H9 (cell line): ENCODE measurements at places on chromosomes 12 and 14. TPM values are rescaled to one million over a fixed set of nuclear protein-coding genes. Genes with fewer than 3 reads are reported as not detected.

DNA sequence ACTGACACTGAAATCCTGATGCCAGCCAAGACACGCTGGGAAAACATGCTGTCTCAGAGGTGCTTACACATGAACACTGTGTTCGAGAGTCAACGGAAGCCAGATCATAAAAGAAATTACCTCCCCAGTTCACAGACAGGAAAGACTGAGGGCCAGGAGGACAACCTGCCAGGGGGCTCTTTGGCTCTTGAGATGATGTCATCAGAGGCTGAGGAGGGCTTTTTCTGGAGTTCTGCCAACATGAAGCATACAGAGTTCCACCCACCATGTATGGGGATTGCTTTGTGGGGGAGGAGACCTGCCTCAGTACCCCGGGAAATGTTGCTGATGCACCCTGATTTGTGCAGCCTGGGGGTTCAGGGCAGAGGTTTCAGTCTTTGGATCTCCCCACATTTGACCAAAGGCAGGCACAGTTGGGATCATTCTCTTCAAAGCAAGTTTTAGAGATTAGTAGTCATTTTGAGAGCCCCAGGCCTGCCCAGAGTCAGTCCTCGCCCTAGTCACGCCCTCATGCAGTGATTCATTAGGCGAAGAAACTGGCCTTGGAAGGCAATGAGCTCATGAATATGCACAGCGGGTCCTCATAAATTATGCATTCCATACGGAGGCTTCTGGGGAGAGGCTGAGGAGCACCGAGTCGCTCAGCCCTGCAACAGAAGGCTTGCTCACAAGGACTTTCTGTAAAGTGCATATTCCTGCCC, 34.9 kb upstream of the EML1 start:
- H3K4me3 ChIP-seq = no peak overlapping the region; the same call in 2 of the 3 replicates
- H3K36me3 ChIP-seq = peaks cover 4% of the 10 kb centered on the region; the same call in 1 of the 2 replicates
- peak; percentile 79 for DNase-seq
- no peak overlapping the region for H3K27ac ChIP-seq

- H3K27me3 ChIP-seq = no peaks in the 10 kb centered on the region
- DNase-seq = no peak
- H3K36me3 ChIP-seq = peaks cover 12% of the 10 kb centered on the region
- H3K27ac ChIP-seq = no peak overlapping the region
- no peak overlapping the region for H3K4me3 ChIP-seq
Observed at GRCh38 chr12:26666286-26666685, 166.7 kb downstream of the ITPR2 start.

DNA sequence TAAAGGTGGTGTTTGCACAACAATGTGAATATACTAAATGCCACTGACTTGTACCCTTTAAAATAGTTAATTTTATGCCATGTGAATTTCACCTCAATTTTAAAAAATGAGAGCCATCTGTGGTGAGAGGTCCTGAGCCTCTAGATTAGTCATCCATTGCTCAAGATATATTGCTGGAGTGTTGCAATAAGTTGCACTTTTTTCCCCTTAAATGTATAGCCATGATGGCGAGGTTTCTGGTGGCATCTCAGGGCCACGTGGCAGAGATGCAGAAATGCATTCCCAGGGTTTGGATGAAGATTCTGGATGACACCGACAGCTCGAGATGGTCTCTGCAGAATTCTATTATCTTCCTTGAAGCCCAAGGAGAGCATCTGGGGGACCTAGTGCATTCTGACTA, 153.7 kb downstream of the AACS start:
- H3K4me1 ChIP-seq = peaks cover 6% of the 10 kb centered on the region
- no peak overlapping the region for H3K4me3 ChIP-seq
- H3K27me3 ChIP-seq = no peaks in the 10 kb centered on the region
- no peaks in the 10 kb centered on the region for H3K36me3 ChIP-seq
- H3K27ac ChIP-seq = no peak overlapping the region

GRCh38 chr12:121653999-121654398, 15.5 kb downstream of the MORN3 start:
- H3K27me3 ChIP-seq = no peaks in the 10 kb centered on the region
- H3K36me3 ChIP-seq = no peaks in the 10 kb centered on the region
- DNase-seq = no peak
- H3K4me1 ChIP-seq = no peaks in the 10 kb centered on the region; the same call in 1 of the 2 replicates

- no peak overlapping the region for H3K27ac ChIP-seq
- H3K27me3 ChIP-seq = no peaks in the 10 kb centered on the region
- no peaks in the 10 kb centered on the region for H3K36me3 ChIP-seq
- DNase-seq = peak; percentile 48
Observed at GRCh38 chr14:77409131-77409533, 14.2 kb downstream of the NOXRED1 start.

DNA sequence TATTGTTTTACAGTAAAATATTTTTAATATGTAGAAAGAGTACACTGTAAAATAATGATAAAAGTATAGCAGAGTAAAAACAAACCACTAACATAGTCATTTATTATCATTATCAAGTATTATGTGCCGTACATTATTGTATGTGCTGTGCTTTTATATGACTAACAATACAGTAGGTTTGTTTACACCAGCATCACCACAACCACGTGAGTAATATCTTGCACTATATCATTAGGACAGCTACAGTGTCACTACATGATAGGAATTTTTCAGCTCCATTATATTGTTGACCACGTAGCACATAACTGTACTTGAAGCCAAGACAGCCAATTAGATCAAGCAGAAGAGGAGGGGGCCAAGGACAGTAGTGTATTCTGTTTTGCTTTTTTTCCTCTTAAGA, 415.4 kb downstream of the RAD51B start:
- H3K4me1 ChIP-seq = peaks cover 9% of the 10 kb centered on the region
- no peak overlapping the region for H3K27ac ChIP-seq
- no peak overlapping the region for H3K4me3 ChIP-seq
- no peaks in the 10 kb centered on the region for H3K27me3 ChIP-seq

DNA sequence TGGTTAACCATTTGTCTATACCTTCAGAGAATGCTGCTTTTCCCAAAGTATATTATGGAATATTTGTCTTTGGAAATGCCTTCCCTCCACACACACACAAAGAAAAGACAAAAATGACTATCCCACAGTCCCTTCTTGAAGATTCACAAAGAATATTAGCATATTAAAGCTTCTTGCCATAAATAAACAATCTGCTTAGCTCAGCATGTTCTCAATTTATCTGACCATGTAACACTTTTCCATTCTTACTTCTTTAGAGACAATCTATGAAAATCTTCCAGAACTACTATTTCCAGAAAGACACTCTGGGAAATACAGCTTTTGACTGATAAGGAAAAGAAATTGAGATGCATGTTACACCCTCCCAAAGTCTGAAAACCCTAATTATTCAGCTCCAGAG, 58.9 kb upstream of the OVCH1 start:
- no peak overlapping the region for H3K4me3 ChIP-seq
- no peak for DNase-seq
- no peaks in the 10 kb centered on the region for H3K4me1 ChIP-seq
- no peaks in the 10 kb centered on the region for H3K27me3 ChIP-seq
- H3K27ac ChIP-seq = no peak overlapping the region

DNA sequence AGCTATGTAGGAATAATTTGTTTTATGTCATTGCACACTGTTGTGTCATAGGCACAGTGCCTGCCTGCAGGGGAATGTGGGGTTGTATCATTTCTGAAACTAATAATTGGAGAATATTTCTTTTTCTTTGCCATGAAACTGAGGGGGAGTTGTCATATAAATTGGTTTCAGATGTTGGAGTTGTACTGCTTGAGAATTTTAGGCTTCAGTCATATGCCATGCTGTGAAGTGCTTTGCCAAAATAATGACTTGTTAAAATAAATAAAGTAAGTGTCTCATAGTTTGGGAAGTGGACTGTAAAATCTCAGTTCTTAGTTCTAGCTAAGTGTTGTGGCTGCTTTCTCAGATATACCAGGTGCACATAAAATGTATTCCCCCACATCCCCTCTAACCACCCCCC, 116.8 kb downstream of the DAAM1 start:
- no peak overlapping the region for H3K27ac ChIP-seq
- no peaks in the 10 kb centered on the region for H3K27me3 ChIP-seq
- H3K4me1 ChIP-seq = peaks cover 5% of the 10 kb centered on the region; the same call in 1 of the 2 replicates
- no peak for DNase-seq
- no peak overlapping the region for H3K4me3 ChIP-seq
- H3K36me3 ChIP-seq = no peaks in the 10 kb centered on the region

- no peaks in the 10 kb centered on the region for H3K4me1 ChIP-seq
- DNase-seq = no peak
Observed at GRCh38 chr14:42141328-42141727, 534.7 kb downstream of the LRFN5 start.

DNA sequence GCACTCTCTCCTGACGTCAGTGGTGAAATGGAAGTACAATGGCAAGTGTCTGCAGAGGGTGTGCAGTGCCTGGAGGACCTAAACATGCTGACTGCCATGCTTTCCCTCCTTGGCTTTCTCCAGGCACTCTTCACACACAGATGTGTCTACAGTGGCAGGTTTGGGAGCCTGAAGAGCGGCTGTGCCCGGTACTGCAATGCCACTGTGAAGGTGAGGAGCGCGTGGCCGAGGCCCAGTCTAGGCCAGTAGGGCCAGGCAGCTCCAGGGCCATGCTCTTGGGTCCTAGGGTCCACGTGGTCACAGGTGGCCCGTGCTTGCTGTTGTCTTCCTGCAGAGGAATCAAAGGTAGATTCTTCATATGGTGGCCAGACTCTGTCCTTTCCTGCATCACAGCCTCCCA, 81.4 kb downstream of the STAB2 start:
- DNase-seq = no peak
- H3K4me3 ChIP-seq = no peak overlapping the region
- H3K27me3 ChIP-seq = no peaks in the 10 kb centered on the region
- no peak overlapping the region for H3K27ac ChIP-seq

DNA sequence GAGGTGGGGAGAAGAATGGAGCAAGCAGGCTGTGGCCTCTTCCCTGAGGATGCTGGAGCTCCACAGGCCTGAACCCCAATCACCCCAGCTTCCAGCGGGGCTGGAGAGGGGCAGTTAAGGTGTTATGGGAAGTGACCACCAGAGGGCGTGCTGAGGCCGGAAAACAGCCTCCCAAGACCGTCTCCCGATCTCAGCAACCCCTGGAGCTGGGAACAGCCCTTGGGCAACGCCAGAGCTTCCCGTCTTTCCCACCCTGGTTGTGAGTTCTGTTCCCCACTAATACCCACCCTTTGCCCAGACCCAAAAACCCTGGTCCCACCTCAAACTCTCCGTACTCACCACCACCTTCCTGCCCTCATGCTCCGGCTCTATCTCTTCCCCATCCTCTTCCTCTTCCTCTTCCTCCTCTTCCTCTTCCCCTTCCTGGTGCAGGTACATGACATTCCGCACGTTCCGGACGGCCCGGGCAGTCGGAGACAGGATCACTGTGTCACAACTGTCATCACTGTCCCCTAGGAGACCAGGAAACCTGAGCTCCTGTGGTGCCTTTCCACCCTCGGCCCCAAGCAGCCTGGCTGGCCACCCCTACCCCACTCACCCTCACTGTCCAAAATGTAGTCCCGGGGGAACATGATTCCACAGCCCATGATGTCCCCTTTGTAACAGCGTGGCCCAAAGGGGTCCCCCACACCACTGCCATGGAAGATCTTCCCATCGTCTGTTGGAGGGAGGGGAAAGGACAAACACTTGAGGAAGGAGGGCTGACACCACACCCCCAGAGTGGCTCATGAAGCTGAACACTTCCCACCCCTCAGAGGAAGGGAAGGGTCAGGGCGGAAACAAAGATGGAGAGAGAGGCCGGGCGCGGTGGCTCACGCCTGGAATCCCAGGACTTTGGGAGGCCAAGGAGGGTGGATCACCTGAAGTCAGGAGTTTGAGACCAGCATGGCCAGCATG, 12.9 kb downstream of the SPRYD3 start:
- peak; percentile 80 for DNase-seq
- H3K27me3 ChIP-seq = peaks cover 2% of the 10 kb centered on the region; the same call in 1 of the 2 replicates
- peaks cover 3% of the 10 kb centered on the region; the same call in 1 of the 2 replicates for H3K4me1 ChIP-seq
- H3K27ac ChIP-seq = no peak overlapping the region
- peaks cover 8% of the 10 kb centered on the region; the same call in 1 of the 2 replicates for H3K36me3 ChIP-seq

The KRT85 gene
- not detected in 2 replicates for total RNA-seq

The LALBA gene
- not detected in 2 replicates for total RNA-seq

The MANSC1 gene
- 9.1 and 9.8 TPM in 2 replicates for total RNA-seq
